ENCODE measurements at places on chromosomes 13 and 19.

- no peak for DNase-seq
Observed at GRCh38 chr13:100315522-100315921, 226.6 kb downstream of the PCCA start.

DNA sequence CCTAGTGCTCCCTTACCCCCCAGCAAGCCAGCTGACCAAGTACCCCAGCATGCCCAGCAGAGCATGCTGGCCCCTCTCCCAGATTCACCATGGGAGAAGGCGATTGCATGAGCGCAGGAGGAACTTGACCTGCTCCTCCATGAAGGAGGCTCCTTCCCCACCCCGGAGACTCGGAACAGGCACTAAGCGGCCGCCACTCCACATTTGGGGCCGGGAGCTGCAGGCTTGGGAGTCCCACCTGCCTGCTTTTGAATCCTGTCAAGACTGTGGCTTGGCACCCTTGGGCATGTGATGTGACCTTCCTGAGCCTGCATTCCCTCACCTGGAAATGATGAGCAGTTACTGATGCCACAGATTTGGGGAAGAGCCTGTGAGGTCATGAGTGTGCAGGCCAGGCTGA lies 12.7 kb upstream of the TIMM50 start:
- DNase-seq = no peak

DNA sequence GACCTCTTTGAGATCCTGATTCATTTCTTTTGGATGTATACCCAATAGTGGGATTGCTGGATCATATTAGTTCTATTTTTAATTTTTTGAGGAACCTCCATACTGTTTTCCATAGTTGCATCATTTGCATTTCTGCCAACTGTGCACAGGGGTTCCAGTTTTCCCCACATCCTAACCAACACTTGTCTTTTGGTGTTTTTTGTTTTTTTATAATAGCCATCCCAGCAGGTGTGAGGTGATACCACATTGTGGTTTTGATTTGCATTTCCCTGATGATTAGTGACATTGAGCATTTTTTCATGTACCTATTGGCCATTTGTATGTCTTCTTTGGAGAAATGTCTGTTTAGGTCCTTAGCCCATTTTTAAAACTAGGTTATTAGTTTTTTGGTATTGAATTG lies 18.8 kb upstream of the GPR183 start:
- no peak for DNase-seq

- DNase-seq = no peak
Observed at GRCh38 chr13:24834902-24835510, 71.0 kb downstream of the RNF17 start.

DNA sequence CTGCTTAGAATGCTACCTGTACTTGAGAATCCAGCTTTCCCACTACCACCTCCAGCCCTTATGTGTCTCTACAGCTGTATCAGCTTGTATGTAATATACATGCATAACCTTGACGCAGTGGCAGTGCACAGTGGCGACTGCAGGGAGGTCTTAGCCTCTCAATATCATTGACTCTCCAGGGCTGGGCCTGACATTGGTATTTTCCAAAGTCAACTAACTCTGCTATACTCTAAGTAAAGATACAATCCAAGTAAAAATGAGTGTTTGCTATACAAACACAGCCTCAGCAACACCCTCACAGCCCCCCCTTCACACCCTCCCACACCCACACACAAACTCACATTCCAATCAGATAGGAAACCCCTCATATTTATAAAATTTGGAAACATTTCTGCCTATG lies 6.7 kb upstream of the UBL3 start:
- no peak for DNase-seq

All from activated naive CD4-positive, alpha-beta T cell (primary cell).